ENCODE measurements at places on chromosomes 12 and 14.

DNA sequence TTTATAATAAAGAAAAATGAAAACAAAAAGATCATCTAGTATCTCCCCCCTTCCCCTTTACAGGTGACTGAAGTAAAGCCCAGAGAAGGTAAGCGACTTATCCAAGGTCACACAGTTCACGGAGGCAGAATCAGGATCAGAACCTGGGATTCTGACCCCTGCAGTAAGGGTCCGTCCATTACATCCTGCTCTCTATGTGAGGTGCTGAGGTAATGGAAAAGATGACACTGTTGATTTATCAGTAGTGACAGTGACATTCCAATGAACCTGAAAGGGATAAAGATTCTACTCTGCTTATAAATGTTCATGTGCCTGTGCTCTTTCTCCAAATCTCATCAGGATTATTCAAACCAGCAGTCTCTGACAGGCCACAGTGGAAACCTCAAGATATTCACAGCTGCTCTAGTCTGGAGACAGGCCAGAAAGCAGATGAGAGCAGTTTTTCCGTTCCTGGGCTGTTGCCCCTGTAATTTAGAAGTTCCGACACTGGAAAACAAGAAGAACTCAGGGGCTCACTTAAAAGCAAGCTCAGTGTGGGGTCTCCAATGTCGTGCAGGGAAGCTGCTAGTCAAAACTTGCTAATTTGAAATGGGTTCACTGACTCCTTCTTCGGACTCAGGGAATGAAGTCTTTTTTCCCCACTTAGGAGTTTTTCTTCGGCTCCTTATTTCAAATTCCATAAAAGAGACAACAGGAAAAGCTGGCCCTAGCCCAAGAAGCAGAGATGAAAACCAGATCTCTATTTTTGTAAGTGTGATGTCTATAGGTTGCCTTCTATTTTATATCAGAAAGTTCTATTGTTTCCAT is 131.8 kb upstream of the EEA1 start:
- DNase-seq: no peak

GRCh38 chr12:1590221-1590979 is 4.0 kb downstream of the FBXL14 start:
- DNase-seq: no peak

GRCh38 chr14:73458183-73458976 is at the start of gene NUMB:
TSS of gene NUMB (minus strand) at chr14:73458546. CDS start at chr14:73355751, 102,795 bp downstream.
- DNase-seq: peak; percentile 100

GRCh38 chr12:72271451-72272090 is 599 bp upstream of the TRHDE start:
- peak; percentile 50 for DNase-seq

DNA sequence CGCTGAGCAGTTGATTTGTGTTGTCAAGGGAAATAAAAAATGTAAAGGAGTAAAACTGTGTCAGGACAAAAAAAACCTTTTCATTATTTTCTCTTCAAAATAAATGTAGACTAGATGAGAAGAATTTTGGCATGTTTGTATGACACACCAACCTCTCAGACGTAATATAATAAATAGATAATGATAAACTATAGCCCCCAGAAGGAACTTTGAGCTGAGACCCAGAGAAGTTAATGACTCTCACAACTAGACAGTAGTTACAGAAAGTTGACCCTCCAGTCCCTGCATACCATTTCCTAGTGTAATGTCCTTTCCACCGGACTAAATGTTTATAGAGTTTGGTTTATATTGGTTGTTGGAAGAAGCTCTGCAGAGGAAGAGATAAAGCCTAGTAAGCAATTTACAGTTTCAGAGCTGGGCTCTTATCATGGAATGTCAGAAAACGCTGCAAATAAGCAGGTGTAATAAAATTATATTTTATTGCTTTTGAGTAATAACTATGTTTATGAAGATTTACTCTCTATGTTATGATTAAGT is 97.3 kb downstream of the TRHDE start:
- DNase-seq: no peak

Measured in NCI-H345 (cell line).